Caudate nucleus (tissue), 63 donors: ENCODE measurements at places on chromosomes 4 and X.

- no peak for DNase-seq
These were observed 229.2 kb upstream of the AFF2 start for GRCh38 chrX:148271263-148271662.

DNA sequence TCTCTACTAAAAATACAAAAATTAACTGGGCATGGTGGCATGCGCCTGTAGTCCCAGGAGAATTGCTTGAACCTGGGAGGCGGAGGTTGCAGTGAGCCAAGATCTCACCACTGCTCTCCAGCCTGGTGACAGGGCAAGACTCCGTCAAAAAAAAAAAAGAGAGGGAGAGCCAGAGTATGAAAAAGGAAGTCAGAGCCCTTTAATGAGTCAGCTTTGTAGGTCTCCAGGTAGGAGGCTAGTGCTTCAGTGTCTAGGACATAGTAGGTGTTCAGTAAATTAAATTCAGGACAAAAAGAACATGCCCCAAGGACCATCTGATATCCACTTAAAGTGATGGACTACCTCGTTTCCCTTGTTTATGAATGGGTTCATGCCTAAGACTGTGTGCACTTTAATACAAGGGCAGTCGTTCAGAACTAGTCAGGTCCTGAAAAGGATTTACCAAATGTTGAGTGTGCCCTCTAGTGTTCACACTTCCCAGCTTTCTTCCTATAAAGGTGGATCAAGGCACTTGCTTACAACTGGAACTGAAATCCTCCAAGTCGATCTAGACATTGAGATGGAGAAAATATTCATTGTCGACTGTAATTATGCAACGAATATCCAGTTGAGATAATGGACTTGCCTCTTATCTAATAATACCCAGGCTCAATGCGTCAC lies 29.0 kb downstream of the F9 start:
- no peak for DNase-seq

DNA sequence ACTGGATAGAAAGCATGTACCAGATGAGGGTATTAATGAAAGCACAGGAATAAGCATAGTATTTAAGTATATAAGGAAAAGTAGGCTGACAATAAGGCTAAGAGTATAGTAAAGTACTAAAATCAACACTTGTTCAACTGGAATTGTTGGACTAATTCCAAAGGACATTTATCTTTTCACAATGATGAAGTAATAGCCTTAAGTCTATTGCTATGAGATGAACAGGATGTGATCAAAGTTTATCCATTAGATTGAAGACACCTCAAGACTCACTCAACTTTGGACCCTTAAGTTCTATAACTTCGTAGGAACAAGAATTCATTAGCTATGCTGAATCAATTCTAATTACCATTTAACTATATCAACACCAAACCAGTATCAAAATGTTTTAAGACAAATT lies 7.6 kb downstream of the MAD2L1 start:
- no peak for DNase-seq

- DNase-seq = no peak
These were observed 3.9 kb upstream of the FAAH2 start for GRCh38 chrX:57282568-57282967.

GRCh38 chrX:149531599-149531998 lies 9.2 kb upstream of the EOLA1 start:
- DNase-seq = no peak

GRCh38 chrX:25068340-25068739 lies 52.6 kb upstream of the ARX start:
- no peak for DNase-seq

- DNase-seq = no peak
These were observed 19.2 kb upstream of the WFS1 start for GRCh38 chr4:6250235-6250983.

- DNase-seq = no peak
These were observed 47.2 kb downstream of the AFAP1 start for GRCh38 chr4:7892212-7893019.

- no peak for DNase-seq
These were observed 328.4 kb downstream of the CAMK2D start for GRCh38 chr4:113433116-113433515.

GRCh38 chr4:112973750-112974251 lies 75.7 kb upstream of the ANK2 start:
- no peak for DNase-seq

DNA sequence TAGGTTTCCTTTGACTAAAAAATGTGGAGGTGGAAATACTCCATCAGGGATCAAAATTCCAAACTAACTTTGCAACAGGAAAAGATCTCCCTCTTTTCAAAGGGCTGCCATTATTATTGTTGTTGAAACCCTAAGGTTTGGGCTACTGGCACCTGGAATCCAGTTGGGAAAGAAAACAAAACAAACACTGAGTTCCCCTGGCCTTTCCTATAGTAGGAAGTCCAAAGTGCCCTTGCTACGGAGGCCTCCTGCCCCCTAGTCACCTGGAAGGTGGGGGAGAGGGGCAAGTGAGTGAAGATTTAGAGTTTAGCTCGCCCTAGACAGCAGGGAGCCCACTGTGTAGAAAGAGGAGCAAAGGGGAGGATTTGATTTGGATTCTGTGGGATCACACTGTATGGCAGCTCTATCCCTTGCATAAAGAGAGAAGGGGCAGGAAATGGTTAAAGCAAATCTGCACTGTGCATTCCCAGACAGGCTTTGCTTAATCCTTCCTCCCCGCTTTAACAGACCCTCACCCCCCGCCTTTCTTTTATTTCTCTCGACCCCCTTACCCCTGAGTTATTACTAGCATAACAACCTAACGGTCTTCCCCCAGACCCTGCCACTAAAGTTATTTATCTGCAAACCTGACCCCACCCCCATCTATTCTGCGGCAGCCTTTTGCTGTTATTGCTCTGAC lies 627 bp upstream of the FAT4 start:
- DNase-seq = no peak

GRCh38 chrX:50456712-50457484 lies 13.7 kb downstream of the DGKK start:
- no peak for DNase-seq

- DNase-seq = no peak
These were observed 1056.4 kb upstream of the POU3F4 start for GRCh38 chrX:82451725-82452124.

DNA sequence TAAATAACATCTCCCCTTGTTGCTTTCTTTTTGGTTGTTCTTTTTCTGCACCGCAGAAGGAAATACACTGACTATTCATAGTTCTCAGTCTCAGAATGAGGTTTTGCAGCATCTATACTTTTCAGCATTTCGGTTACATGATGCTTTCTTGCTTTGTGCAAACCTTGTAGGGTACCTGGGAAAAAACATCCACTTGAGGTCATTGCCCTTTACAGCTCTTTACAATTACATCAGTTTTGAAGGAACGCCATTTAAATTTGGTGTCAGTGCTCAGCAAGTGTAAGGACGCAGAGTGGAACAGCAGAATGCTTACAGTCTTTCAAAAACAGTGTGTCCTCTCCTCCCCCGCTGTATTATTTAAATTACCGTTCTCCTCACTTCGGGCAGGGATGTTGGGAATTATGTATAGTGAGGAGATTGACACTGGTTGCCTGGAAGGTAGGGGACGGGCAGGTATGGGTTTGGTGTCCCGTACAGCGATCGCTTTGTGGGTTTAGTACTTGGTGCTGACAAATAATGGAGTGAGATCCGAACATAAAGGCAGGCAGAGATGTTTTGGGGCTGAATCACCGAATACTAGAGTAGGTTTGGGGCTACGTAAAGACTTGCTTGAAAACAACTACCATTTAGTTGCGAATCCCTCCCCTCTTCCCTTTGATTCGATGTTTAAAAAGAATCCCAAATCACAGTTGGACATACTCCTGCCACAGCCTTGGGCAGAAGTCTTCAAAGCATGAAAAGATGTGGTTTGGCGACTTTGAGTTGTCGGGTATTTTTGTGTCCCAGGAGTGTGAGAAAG lies 2.0 kb upstream of the NKX3-2 start:
- DNase-seq = no peak

GRCh38 chrX:150694738-150695410 lies 1.7 kb downstream of the MTMR1 start:
- DNase-seq = no peak

DNA sequence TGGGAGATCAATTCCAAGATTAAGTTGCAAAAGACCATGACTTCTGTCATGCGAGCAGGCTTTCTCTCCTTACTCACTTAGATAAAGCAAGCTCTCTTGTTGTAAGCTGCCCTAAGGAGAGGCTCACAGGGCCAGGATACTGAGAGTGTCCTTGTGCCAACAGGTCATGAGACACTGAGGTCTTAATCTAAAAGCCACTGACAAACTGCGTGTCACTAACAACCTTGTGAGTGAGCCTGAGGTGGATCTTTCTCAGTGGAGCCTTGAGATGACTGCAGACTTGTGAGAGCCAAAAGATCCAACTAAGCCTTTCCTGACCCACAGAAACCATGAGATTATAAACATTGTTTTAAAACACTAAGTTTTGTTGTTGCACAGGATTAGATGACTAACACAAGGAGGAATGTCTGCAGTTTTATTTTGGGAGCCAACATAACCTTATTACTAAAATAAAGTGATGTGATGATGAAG lies 170.5 kb downstream of the SLC39A8 start:
- DNase-seq = no peak

DNA sequence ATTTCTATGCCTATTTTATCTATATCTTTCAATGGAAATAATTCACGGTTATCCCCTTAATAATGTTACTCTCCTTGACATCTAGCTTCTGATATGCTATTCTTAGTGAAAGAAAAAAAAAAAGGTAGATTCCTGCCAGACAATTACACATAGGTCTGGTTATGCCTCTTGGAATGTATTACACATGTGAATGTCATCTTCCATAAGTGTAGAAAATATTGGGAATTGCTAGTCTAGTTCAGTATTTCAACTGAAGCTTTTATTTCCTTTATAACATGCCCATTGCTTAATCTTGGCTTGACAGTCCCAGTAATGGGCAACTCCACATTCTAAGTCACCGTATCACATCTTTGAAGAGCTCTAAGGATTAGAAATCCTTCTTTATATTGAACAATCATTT lies 25.4 kb upstream of the PPP1R2C start:
- DNase-seq = no peak

GRCh38 chrX:126985981-126986380 lies 166.5 kb downstream of the PRR32 start:
- DNase-seq = no peak

- DNase-seq = no peak
These were observed 144.2 kb downstream of the CHRNA9 start for GRCh38 chr4:40479378-40479777.

- DNase-seq = no peak
These were observed 86.2 kb downstream of the MTMR1 start for GRCh38 chrX:150779385-150779784.

GRCh38 chrX:111284631-111285293 lies 14.5 kb upstream of the CAPN6 start:
- DNase-seq = no peak

DNA sequence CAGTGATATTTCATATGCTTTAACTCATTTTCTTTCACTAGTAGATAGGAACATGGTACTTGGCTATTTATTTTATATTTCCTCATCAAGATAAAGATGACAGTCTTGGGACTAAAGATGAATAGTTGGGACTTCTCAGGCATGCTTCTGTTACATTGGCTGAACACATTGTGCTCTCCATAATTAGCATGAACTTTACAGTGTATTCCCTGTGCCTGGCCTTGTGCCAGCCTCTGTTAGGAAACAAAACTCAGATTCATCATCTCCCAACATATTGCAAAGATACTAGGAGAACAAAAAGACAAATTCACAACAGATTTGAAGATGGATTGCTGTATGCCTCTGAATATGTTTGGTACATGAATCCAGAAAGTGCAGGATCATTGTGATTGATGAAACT lies 26.4 kb downstream of the GRIA2 start:
- no peak for DNase-seq

DNA sequence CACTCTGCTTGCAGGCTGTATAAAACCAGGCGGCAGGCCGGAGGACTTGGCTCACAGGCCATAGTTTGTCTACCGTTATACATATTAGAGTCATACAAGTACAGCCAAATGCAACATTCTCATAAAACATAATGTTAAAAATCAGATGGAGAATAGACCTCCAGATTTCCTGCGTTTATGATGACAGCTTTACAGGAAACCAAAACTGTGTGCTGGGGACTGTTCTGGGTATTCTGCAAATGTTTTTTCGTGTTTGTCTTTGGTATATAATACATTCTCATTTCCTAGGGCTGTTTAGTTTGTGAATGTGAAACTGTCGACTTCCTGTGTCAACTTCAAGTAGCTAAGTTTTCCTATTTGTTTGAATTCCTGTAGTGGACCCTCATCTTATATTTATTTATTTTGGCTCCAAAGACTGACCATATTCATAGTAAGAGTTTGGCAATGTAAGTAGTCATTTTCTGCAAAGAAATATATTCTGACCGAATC lies 79.5 kb upstream of the FAM9C start:
- DNase-seq = no peak

- DNase-seq = no peak
These were observed 30.6 kb downstream of the TBC1D9 start for GRCh38 chr4:140725556-140725955.

DNA sequence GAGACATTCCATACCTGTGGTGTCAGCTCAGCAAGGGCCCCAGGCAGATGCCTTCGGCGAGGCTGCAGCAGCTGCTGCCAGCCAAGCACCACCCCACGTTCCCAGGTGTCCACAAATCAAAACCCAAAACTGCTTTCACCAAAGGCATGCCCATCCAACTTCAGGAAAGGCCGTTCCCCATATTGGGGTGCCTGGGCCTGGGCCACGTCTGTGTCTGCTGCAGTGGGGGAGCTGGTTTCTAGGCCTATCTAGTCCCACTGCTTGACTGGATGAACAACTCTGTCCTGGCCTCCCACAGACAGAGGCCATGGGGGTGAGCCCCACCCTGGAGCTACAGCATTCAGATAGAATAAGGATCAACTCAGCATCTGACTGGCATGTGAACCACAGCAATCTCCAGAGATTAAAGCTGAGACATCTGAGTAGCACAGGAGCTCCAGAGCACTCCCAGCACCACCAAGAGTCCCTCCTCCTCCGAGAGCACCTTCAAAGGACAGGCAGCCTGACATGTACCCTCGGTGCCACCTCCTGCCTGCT lies 37.0 kb downstream of the NAT8L start:
- DNase-seq = no peak

DNA sequence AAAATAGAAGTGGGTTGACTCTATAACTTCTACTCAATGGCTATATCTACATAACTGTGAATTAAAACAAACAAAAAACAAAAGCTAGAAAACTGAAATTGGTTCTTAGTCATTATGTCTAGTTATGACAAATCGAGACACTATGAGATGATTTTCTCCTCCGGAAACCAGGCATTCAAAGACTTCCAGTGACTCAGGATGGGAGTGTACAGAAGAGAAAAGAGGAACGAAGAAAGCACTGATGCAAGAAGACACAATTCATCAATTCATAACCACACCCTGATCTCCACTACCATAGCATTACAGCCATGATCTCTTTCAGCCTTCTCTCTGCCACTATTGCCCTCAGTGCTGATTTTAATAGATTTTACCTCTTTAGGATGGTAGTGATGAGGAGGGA lies 253.6 kb downstream of the CBLL2 start:
- DNase-seq = no peak

- peak; percentile 89 for DNase-seq
These were observed 82.9 kb downstream of the STOX2 start for GRCh38 chr4:183987987-183988392.

DNA sequence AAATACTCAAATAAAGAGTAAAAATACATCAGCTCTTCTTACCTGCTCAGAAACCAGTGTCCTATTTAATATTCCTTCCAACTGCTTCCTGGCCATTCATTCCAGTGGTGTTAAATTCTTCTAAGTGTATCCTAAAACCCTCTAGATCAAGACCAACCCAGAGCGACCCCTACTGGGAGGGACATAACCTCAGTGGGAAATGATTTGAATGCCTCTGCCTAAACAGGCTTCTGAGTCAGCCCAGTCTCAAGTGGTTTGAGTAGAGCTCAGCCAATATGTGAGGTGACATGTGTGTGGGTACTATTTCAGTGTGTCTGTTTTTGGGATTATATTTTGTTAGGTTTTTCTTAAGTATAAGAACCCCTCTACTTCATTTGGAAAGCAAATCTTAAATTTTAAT lies 133.6 kb upstream of the ARHGEF9 start:
- no peak for DNase-seq
